ENCODE measurements at places on chromosomes 11 and 22.
A peak's percentile ranks its signal among the peaks of the same experiment; 100 is the strongest.

GRCh38 chr11:119347940-119348605, 1.6 kb upstream of the MFRP start:
- DNase-seq, result no peak

GRCh38 chr11:611001-611996, 4.5 kb downstream of the IRF7 start:
- DNase-seq, result no peak

DNA sequence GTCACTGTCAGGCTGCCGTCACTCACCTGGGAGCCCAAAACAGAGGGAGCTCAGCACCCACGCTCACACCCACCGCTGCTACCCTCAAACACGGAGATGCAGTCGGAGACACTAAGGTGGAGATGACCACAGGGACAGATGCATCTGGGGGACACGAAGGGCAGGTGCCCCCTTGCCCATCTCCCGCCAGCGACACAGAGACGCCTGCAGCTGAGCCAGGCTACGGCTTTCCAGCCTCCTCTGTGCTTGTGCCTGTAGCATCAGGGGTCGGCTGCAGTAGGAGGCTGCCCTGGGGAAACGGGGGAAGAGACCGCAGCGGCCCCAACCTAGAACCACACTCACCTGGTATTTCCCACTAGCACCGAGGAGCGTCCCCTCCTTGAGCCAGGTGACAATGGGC, 19.3 kb downstream of the IGSF9B start:
- no peak for DNase-seq

GRCh38 chr22:18023509-18024275, 669 bp downstream of the MICAL3 start:
- peak; percentile 16 for DNase-seq

DNA sequence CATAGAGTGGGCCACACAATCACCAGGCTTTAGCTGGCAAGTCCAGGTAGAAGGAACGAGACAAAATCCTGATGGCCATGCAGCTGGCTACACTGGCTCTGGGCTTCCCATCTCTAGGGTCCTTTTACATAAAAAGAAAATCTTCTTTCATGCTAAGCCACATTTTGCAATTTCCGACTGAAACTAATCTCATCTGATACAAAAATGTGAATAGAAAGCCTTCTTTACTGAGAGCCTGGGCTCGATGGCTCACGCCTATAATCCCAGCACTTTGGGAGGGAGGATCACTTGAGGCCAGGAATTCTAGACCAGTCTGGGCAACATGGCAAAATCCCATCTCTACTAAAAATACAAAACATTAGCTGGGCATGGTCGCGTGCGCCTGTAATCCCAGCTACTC, 67.2 kb downstream of the MICAL3 start:
- no peak for DNase-seq

GRCh38 chr11:67079065-67079705, 22.5 kb downstream of the RHOD start:
- DNase-seq, result no peak

DNA sequence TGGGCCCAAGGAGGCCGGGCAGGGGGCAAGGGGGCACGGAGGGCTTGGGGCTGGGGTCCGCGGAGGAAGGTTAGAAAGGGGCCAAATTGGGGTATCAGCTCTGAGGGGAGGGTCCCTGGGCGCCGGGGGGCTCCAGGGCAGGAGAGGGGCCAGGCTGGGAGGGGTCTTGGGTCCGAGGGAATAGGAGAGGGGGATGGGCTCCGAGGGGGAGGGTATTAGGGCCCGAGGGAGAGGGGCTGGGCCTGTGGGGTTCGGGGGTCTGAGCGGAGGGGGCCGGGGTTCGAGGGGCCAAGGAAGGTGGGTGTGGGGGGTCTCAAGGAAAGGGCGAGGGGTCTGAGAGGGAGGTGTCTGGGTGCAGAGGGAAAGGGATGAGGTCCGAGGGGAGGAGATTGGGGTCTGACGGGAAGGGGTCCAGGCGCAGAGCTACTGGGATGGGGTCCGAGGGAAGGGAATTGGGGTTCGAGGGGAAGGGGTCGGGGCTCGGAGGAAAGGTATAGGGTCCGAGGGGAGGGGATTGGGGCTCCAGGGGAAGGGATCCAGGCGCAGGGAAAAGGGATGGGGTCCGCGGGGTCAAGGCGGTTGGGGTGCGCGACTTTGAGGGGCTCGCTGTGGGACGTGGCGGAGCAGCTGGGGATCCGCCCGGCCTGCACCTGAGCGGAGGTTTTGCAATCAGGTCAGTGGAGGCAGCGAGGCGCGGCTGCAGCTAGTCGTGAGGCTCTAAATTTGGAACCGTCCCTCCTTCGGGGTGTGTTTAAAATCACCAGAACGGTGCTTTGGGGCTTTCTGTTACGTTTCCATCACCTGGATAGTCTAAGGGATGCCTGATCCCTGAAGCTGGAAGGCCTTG, 728 bp downstream of the CTTN start:
- DNase-seq, result peak; percentile 6

DNA sequence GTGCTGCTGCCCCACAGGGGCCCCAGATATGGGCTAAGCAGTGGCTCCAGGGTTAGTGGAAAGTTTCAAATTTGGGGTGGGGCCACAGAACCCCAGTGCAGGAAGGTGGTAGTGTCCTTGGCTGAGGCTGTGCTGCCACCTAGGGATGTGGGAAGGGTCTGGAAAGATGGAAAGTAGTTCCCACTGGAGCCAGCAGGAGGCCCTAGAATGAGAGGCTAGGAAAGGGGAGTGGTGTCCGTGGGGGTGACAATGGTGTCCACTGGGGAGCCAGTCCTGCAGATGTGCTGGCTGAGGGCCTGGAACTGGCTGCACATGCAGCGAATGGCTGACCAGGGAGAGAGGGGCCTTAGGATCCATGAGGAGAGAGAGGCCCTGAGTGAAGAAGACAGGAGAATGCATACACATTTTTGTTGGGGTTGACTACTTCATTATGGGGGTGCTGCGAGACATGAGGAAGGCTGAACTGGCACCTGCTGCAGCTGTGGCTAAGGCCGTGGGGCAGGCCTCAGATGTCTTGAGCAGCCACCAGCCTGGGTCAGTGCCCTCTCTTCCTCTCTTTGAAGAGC, 21.1 kb downstream of the RFPL3 start:
- DNase-seq, result no peak

DNA sequence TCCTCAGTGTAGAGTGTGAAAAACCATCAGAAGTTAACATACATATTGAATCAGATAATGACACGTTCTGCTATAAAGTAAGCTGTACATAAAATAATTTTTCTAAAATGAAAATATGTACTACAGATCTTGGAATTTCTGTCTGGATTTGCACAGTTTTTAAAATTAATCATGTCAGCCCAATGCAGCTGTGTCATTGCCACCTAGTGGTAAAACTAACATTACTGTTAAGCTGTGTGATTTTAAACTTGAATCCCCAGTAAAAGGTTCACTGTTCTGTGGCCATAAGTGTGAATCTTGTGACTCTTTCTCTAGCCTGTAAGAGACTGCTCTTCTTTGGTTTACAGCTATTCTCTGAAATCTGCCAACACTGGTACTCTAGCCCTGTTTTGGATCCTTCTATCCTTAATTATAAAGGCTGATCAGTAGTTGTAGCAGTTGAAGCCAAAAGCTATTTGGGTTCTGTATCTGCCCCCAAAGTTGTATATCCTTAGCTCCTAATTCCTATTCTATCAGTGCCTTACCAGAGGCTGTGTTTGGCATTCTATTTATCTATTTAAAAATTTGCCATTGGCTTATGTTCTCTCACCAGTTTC, 4.0 kb downstream of the JRKL start:
- peak; percentile 13 for DNase-seq

- no peak for DNase-seq
Observed at GRCh38 chr11:102810950-102811660, 13.1 kb upstream of the MMP1 start.

- no peak for DNase-seq
Observed at GRCh38 chr11:131228378-131228777, 142.0 kb upstream of the NTM start.

- no peak for DNase-seq
Observed at GRCh38 chr11:132357811-132358572, 987.6 kb downstream of the NTM start.

- DNase-seq, result no peak
Observed at GRCh38 chr11:78406568-78407196, 10.9 kb downstream of the GAB2 start.

GRCh38 chr11:102812188-102812587, 14.2 kb upstream of the MMP1 start:
- no peak for DNase-seq

GRCh38 chr11:124807201-124807600, 7.0 kb upstream of the MSANTD2 start:
- no peak for DNase-seq

DNA sequence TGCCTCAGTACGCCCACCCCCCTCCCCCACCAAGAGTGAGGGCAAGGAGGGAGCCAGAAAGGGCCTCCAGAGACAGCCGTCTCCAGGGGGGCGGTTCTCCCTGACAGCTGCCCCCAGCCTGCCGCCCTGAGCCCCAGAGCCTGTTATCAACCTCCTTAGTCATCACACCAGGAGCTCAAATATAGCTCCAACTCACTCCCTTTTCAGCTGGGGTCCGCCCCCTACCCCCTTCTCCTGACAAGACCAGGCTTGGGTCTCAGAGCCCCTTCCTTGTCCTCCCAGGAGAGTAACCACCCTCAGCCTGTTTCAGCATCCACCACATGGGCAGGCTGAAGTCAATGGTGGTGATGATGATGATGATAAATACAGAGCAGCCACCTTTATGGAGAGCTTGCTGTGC, 2.5 kb upstream of the INPP5J start:
- no peak for DNase-seq

DNA sequence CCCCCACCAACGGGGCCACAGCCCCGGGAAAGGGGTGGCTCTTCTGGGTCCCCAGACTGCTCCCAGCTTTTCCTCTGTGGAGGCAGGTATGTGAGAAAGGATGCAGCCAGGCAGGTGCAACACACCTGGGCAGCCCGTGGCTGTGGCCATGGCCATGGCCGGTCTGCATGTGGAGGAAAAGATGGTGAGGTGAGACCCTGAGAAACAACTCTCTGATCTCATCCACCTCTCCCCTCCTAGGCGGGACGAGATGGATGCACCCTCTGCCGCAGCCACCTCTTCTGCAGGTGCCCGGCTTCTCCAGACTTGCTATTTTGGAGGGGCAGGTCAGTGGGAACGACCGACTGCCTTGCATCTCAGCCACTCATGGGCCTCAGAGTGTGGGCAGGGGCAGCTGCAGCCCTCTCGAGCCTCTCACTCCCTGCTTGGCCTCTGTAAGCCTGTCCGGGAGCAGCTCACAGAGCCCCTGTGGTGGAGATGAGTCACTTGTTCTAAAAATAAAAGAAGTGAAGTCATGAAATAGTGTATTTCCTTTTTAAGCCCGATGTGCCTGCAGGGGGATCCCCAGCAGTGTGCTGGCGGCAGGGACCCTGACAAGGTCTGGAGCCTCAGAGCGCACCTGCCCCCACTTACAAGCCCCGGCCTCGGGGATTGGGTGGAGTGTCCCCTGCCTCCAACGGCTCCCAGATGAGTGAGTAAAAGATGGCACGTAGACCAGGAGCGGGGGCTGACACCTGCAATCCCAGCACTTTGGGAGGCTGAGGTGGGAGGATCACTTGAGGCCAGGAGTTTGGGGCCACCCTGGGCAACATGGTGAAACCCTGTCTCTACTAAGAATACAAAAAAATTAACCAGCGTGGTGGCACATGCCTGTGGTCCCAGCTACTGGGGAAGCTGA, 10.7 kb downstream of the SMIM38 start:
- DNase-seq, result peak; percentile 9

GRCh38 chr22:37345863-37346504, 63.7 kb downstream of the CYTH4 start:
- no peak for DNase-seq

GRCh38 chr11:61297341-61297740, 2.2 kb upstream of the VWCE start:
- no peak for DNase-seq

DNA sequence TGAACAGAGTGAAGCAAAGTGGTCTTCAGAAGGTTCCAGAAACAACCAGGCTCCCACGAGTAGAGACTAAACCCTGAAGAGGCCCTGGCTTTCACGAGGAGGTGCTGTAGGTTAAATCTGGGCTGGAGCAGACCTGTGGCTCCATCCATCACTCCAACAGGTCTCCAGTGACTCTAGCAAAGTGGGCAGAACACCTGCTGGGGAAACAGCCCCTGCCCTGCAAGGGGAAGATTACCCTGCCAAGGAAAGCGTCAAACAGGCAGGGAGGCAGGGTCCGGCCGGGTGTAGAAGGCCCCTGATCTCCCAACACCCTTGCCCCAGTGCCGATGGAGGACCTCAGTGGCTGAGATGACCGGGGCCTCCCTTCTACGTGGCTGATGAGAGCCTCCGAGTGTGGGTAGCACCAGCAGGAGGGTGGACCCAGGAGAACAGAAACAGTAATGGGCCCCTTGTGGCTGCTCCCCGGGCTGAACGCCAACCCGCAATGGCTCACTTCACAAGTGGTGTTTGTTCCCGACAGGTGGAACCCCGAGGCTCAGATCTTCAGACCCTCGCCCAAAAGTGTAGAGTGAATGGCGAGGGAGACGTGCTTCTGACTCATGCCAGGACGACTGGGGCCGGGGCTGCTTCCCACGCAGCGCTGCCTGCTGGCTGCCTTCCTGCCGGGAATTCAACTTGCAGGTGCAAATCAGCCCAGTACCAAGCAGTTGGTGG, 112.0 kb downstream of the SHANK2 start:
- no peak for DNase-seq

DNA sequence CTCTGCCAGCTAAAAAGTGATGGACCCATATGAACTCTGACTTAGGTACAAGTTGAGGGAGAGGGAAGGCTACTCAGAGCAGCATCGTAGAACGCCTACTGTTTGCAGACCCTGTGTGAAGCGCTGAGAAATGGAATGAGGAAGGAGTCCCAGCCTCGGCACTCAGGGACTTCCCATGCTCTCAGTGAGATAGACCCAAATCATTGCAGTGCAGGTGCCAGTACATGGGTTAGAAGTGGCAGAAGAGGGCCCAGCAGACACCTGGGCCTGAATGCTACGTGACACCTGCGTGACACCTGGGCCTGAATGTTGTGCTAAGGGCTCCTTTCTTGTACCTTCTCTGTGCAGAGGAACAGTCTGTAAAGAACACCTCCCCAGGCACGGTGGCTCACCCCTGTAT, 2.6 kb upstream of the PDGFB start:
- DNase-seq, result no peak

- DNase-seq, result no peak
Observed at GRCh38 chr11:8823174-8823742, 87.7 kb upstream of the AKIP1 start.

- no peak for DNase-seq
Observed at GRCh38 chr11:72634472-72635095, 39.6 kb downstream of the PDE2A start.

DNA sequence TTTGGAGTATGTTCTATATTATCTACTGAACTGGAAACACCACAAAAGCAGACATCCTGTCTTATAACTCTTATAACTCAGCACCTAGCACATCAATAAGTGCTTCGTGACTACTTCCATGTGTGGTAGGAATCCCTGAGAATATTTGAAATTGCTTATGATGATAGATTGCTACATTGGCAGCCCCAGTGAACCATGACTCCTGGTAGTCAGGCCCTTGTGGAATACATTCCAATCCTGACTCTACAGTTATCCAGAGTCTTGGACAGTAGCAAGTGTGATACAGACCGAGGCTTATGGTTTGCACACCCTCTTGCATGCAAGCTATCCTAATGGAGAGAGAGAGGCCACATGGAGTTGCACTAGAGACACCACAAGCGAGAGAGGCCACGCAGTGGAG, 59.5 kb upstream of the PHF21A start:
- DNase-seq, result no peak
